Cortex of kidney (tissue), 1 donor: ENCODE measurements at places on chromosomes 12 and 14.

DNA sequence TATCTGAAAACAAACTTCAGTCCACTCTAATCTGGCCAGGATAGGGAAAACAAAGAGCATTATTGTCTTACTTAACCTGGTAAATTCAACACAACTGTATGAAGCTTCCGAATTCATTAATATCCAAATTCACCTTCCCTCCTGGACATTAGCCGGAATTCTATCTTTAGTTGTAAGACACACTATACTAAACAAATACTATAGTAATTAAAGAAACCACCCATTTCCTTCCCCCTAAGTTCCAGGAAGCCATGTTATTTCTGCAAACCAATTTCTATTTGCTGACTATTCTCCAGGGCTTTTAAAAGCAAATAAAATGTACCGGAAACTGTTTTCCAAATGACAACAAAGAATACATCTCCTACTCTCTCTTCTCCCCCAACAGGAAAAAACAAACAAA, 122.7 kb upstream of the MDM1 start:
- no peak for DNase-seq

GRCh38 chr12:1691123-1692007, 495 bp downstream of the ADIPOR2 start:
- no peak for DNase-seq

DNA sequence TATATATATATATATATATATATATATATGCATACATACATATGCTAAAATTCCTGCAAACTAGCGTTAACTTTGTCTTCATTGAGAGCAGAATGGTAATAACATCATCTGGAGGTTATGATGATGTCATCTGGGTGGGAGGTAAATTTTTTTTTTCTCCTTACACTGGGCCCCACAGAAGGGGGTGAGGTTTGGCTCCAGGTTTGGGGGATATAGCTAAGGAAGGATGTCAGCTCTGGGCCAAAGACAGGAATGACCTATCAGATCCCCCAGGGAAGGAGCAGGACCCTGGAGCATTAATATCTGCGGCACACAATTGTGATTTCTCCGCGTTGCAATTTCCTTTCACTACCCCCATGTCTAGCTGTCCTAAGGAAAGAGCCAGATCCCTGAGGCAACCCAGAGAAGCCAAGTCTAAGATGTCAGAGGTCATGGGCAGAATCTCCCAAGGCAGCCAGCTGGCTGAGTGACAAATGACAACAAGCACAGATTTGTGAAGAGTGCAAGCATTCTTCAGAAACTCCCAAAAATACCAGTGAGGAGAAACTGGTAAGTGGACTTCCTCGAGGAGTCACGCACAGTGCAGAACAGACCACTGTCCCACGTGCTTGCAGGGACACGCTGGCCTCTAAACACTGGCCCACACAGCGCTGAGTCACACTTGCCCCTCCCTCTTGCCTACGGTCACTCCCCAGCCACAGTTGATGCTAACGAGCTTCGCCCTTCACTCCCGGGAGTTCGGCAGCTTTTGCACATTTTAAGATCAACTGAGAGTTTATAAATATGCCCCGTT, 9.9 kb downstream of the UBC start:
- DNase-seq, result no peak

DNA sequence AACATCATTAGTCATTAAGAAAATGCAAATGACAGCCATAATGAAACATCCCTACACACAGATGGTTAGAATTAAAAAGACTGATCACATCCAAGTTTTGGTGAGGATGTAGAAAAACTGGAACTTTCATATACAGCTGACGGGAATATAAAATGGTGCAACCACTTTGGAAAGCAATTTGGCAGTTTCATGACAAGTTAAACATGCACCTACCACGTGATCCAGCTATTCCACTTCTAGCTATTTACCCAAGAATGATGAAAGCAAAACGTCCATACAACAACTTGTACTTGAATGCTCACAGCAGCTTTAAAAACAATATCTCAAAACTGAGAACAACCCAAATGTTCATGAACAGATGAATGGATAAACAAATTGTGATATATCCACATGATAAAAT, 77.9 kb upstream of the AVPR1A start:
- no peak for DNase-seq

GRCh38 chr14:97033556-97034081, 236.4 kb downstream of the VRK1 start:
- DNase-seq, result no peak

GRCh38 chr14:65010211-65010931, 23.7 kb downstream of the FNTB start:
- no peak for DNase-seq

- DNase-seq, result no peak
Measured at GRCh38 chr12:52263761-52264434, 10.5 kb upstream of the KRT86 start.

GRCh38 chr14:54480830-54481562, 7.8 kb downstream of the GMFB start:
- DNase-seq, result no peak

DNA sequence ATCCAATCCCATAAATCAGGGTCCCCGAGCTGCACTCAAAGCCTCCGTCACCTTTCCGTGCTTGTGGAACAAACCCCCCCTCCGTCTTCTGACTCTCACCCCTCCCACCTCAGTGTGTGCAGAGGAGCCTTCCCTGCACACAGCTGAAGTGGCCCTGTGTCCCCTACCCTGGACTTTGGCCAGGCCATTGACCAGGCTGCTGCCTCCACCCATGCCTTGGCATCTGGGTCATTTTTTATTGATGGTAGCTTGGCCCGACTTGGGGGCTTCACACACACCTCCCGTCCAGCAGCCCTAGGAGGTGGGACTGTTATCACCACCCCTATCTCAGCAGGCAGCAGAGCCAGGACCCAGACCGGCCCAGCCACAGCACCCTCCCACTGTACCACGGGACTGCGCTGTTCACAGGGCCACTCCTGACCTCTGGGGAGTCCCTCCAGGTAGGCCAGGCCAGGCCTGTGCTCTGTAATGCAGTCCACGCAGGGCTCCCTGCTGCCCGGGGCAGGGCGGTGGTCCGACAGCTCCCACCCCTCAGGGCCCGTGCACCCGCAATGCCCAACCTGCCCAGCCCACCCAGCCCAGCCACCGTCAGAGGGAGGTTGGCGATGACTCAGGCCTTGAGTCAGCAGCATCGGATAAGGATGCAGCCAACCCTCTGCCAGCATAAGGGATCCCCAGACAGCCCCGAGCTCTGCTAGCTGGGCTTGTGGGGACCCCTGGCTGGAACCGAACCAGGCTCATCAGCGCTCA, 9.2 kb upstream of the INF2 start:
- no peak for DNase-seq

GRCh38 chr12:117903110-117903840, 65.5 kb downstream of the KSR2 start:
- no peak for DNase-seq

DNA sequence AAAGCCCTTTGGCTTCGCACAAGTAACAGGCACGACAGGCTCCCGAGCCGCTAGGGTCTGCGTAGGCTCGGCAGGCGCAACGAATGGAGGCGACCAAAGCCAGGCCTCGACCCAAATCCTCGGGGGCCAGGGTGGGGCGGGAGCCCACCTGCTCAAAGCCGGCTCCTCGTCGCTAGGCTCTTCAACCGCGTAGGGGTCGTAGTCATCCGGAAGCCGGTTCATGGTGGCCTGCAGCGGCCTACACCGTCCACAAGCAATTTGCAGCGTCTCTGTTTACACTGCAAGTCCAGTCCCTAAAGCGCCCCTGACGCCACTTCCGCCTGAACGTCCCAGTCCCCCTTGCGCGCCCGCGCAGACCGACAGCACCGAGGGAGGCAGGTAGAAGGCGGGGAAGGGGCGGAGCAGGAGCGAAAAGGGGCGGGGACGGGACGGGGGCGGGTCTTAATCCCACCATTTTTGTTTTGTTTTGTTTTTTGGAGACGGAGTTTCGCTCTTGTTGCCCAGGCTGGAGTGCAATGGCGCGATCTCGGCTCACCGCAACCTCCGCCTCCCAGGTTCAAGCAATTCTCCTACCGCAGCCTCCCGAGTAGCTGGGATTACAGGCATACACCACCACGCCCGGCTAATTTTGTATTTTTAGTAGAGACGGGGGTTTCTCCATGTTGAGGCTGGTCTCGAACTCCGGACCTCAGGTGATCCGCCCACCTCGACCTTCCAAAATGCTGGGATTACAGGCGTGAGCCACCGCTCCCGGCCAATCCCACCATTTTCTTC, at the start of gene EAPP:
TSS of gene EAPP (minus strand) at position 295 of the 774 bp plus-strand sequence. CDS start at position 222, 73 bp downstream.
- DNase-seq, result no peak

GRCh38 chr14:80172375-80173051, 38.8 kb downstream of the DIO2 start:
- DNase-seq, result no peak

DNA sequence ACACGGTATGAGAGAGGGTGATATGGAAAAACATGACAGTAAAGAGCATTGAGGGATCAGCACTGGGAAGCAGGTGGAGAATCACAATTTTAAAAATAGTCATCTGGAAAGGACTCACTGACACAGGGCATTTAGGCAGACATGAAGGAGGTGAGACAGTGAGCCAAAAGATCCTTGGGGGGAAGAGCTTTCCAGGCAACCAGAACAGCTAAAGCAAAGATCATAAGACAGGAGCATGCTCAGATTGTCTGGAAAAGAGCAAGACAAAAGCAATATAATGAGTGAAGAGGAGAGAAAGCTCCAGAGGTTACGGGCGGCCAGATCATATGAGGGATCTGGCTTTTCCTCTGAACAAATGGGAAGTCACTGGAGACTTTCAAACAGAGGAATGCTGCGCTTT, 63.9 kb downstream of the DENND5B start:
- no peak for DNase-seq

DNA sequence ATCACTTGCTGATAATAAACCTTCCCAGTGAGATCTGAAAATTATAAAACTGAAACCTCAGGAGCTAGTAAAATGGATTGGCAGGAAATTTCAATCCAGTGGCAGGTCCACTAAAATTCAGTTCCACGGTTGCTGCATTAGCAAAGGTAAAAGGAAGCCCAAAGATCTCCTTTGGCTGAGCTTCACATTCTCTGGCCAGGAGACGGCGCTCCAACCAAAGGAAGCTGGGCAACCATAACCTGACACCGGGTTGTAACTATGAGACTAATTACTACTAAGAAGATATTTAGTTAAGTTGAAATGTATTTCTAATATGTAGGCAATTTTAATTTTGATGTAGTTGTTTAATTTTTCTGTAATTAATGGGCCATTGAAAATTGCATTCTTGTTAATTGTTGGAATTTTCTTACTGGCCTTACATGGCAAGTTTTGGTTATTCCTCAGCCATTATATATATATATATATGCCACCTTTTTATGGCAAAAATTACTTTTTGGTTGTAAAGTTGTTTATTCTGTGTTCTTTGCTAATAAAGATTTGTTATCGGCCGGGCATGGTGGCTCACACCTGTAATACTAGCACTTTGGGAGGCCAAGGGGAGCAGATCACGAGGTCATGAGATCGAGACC, 17.0 kb downstream of the OR8S1 start:
- DNase-seq, result no peak

DNA sequence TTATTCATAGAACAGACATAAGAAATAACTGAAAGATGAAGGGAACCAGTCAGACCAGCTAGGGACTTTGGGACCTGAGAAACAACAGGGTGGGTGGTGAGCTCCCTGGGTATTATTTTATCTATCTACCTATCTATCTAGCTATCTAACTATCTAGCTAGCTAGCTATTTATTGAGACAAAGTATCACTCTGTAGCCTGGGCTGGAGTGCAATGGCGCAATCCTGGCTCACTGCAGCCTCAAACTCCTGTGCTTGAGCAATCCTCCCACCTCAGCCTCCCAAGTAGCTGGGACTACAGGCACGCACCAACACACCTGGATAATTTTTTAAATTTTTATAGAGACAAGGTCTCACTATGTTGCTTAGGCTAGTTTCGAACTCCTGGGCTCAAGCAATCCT, 127.6 kb downstream of the DPF3 start:
- DNase-seq, result no peak

DNA sequence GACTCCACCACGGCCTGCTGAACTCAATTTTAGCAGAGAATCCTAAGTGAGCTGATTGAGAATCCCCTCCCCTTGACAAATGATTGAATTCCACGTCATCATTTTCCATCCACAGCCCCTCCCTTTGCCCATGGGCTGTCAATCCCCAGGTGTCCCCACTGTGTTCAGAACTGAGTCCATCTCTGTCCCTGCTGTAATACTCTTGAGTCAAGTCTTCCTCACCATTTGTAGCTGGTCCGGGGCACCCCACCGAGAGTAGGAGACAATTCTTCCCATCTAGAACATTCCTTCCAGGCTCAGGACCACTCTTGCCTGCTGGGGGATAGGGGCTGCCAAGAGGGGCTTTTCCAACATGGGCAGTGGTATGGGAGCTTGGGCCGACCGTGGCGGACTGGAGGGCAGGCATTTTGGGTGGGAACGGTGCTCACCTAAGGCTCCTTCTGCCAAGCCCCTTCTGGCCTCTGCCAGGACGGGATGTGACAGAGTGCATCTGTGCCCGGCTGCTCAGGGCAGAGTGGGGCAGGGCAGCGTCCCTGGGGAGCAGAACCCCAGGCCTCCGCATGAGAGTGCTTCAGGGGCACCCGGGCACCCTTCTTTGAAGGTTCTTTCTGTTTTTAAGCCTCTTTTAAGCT, 218.1 kb upstream of the RTL1 start:
- DNase-seq, result no peak

DNA sequence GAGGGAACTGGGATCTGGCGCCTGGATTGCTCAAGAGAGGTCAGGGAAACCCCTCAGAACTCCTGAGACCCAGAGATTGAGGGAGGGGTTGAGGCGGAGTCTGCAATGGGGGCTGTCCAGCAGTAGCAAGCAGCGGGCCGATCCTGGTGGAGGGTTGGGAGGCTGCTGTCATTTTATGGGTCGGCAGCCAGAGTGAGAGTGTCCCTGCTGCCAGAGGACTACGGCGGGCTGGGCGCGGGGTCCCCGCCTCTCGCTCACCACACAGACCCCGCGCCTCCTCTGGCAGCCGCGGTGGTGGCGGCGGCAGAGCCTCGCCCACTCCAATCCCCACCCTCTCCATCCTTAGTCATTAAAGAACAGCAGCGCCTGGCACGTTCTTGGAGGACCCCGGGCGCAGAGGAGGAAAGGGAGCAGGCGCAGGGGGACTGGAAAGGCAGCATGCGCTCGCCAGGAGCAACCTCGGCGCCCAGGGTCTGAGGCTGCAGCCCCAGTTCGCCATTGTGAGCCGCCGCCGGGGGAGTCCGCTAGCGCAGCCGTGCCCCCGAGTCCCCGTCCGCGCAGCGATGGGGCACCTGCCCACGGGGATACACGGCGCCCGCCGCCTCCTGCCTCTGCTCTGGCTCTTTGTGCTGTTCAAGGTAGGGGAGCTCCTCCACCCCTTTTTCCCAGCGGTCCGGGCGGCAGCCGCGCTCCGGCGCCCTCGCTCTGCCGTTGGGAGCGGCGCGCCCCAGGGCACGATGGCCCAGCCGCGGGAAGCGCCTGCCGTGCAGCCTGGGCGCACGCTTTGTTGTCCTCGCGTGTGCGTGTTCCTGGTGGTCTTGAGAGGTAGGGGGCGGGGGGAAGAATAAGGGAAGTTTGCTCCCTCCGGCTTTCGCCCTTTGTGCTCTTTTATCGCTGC, at the start of gene PTPRO:
TSS of gene PTPRO (plus strand) at position 345 of the 898 bp plus-strand sequence.
- no peak for DNase-seq

DNA sequence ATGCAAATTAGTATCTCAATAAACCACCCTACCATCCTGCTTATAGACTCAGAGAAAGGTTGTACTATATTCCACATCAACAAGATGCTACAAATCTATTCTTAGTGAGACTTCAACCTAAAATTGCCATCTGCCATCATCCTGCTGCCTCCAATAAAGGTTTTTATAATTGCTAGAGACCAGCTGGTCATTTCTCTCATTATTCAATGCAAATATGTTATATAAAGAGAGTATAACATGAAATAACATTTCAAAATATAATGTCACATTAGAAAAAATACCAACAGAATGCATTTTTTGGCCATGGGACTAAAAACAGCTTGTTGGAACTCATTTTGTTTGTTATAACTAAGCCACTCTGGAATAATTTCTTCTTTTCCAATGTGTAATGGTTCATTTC, 247.3 kb downstream of the LRIG3 start:
- DNase-seq, result no peak
